ENCODE measurements at places on chromosomes 3 and 15. TPM values are rescaled to one million over a fixed set of nuclear protein-coding genes. Genes with fewer than 3 reads are reported as not detected.

Gene DISP2
- 0.13 TPM for total RNA-seq

Gene SLC28A1
- under 0.01 TPM for total RNA-seq

Gene CAMK1
- 24.7 TPM for total RNA-seq

Gene TMEM45A
- total RNA-seq = 21.6 TPM

Gene NANOGP8
- total RNA-seq = not detected
